ENCODE measurements at places on chromosomes 5 and 9.
A peak's percentile ranks its signal among the peaks of the same experiment; 100 is the strongest.

GRCh38 chr5:151598984-151599383, 7.9 kb upstream of the FAT2 start:
- DNase-seq = no peak

DNA sequence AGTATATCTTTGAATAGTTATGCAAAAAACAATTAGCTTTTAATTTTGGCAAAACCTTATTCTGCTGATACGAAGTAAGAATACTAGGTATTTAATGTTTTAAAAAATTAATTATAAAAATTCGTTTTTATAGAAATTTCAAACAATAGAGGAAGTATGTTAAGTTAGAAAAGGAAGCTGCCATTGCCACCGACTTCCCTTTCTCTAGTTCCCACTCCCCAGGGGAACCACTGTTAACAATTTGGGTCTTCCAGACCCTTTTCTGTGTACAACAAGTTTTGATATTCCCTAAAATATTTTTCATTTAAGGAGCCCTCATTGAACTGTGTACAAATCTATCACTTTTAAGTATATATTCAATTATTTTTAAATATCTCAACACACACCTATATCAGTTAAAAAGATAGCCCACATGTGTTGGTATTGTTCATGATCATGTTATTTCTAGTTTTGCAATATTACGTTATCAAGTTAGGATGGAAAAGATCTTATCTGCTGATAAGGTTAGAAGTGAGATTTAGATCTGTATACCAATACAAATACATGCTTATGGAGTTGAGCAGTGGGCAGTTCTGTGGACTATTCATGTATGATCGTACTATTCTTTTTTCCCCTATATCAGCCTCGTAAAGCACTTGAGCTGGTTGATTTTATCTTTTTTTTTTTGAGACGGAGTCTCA, 25.9 kb downstream of the NDFIP1 start:
- no peak for DNase-seq

DNA sequence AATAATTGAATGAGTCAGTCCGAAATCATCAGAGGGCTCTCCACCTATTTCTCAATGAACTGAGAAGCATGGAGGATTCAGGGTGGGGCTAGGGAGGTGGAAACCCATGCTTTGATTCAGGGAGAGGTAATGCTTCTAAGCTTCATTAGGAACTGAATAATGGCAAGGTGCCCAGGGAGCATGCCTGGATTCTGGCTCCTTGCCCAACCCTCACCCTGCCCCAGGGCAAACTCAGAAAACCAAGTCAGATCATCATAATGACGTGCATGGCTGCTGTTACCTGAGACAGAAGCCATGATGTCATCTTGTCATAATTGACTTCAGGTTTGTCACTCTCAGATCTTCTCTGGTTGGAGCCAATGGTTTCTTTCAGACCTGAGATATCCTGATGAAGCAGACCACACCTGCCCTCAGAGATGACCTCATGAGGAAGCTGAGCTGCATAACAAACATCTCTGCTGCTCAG, 199.6 kb downstream of the SYK start:
- DNase-seq = no peak

DNA sequence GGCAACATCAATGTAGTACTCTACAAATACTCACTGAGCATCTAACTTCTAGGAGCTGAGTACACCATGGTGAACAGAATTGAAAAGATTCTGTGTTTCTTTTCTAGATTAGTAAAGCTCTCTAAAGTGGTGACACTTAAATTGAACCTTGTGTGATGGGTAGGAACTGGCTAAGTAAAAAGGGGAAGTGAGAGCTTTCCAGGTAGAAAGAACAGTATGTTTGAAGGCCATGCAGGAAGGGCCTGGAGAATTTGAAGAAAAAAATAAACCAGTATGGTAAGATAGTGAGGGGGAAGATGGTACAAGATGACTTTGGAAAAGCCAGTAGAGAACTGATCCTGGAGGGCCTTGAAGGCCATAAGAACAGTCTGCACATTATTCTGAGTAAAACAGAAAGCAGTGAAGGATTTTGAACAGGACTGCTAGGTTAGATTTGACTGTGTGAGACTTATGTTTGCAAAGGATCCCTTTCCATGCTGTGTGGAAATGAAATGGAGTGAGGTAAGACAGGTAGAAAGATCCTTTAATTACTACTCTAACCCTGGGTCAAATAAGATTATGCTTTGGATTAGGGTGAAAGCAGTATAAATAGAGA, 46.7 kb upstream of the UBQLN1 start:
- DNase-seq = no peak

DNA sequence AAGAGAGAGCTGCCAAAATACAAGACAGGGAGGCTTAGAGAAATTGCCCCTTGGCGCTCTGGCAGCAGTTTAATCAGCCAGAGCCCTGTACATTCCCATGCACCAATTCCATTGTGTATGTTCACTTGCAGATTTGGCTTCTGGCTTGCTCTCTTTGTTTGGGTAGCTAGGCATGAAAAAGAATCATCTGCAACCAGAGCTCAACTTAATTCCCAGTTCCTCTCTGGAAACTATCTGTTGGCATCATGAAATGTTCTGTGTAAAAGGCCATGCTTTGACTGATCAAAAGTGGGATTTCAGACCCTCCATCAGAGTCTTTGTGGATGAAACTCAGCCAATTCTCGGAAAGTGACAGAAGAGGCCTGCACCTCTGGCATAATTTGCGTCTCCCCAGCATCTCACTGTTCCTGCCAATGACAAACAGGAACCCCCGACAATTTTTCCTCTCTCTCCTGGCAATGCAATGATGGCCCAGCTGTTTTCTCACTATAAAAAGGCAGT, 53.8 kb upstream of the RAD23B start:
- DNase-seq = no peak

DNA sequence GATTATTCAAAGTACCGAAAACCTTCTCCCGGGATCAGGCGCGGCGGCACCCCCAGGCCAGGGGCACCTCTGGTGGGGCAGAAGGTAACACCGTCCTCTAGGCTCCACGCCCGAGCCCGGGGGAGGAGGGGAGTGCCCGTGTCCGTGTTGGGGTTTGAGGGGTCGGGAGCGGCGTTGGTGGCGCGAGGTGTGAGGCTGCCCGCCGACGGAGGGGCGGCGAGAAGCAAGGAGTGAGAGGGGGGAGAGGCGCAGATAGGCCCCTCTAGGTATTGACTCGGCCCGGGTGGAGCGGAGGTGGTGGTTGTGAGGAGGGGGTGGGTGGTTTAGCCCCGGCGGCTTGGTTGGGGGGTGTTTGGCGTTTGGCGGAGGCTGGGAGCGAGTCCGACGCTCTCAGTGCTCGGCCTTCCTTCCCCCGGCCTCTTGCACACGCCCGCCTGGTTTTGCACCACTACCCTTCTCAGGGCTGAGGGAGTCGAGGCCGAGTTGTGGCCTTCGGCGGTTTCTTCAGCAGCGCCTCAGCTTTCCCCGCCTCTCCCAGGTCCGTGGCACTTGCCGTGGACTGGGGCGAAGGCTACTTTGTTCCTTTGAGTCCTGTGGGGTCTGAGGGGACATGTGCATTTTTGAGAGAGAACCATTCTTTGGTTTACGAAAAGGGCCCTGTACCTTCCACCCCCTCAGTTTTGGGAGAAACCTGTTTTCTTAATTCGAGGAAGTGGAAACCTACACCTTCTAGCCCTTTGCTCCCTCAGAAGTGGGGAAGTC, 450 bp downstream of the GPBP1 start:
- no peak for DNase-seq

- no peak for DNase-seq
Measured at GRCh38 chr9:88936668-88937067, 54.6 kb upstream of the S1PR3 start.

DNA sequence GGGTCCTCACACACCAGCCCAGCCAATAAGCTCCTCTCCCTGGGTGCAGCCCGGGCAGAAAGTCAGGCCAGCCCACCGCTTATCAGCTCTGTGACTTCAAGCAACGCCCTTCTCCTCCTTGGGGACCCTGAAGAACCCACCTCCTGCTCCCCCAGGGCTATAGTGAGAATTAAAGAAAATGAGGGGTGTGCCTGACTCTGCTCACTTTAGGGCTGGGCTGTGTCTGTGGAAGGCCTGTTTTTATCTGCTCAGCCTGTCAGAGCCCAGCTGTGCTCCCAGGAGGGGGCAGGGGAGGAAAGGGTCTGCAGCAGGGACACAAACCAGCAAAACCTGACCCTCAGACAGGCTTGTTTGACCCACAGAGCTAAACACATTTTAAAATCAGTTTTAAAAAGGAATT, 3.9 kb downstream of the GPRIN1 start:
- no peak for DNase-seq

- DNase-seq = no peak
Measured at GRCh38 chr9:91246846-91247245, 114.9 kb downstream of the AUH start.

- no peak for DNase-seq
Measured at GRCh38 chr5:10573487-10574145, 9.7 kb downstream of the ANKRD33B start.

DNA sequence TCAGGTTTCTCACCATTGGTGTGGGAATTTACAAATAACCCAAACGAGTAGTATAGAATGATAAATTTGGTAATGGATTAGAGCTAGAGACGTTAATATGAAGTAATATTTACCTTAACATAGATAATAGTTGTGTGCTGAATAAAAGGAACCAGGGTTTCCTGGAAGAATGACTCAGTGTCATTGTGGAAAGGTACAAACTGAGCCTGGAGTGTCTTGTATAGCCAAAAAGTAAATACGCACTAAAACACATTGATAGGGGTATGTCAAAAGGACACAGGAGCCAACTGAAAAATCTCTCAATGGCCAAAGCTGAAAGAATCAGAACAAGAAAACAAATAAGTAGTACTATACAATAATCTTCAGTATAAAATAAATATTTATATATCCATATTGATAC, 363.5 kb downstream of the SLCO4C1 start:
- DNase-seq = no peak

- no peak for DNase-seq
Measured at GRCh38 chr5:86666981-86667380, 49.2 kb downstream of the COX7C start.

DNA sequence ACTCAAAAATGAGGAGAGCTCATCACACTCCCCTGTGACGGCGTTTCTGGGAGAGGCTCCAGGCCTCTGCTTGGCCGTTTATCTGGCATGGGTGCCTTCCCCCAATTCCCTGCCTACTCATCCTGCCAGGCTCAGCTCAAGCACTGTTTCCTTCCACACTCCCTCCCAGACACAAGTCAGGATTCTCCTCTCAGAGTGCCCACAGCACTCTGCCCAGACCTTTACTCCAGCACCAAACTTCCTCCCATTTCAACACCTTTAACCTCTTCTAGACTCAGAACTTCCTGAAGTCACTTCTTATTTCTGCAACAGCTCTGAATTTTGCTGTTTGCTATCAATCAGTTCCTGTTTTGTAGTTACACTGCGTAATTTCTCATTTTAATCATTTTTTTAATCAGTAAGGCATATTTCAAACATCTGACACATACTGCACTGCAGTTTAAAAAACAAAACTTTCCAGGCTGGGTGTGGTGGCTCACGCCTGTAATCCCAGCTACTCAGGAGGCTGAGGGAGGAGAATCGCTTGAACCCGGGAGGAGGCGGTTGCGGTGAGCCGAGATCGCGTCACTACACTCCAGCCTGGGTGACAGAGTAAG, 16.0 kb downstream of the TRMO start:
- DNase-seq = no peak

GRCh38 chr5:80646926-80647325, 7.5 kb upstream of the MSH3 start:
- DNase-seq = no peak

DNA sequence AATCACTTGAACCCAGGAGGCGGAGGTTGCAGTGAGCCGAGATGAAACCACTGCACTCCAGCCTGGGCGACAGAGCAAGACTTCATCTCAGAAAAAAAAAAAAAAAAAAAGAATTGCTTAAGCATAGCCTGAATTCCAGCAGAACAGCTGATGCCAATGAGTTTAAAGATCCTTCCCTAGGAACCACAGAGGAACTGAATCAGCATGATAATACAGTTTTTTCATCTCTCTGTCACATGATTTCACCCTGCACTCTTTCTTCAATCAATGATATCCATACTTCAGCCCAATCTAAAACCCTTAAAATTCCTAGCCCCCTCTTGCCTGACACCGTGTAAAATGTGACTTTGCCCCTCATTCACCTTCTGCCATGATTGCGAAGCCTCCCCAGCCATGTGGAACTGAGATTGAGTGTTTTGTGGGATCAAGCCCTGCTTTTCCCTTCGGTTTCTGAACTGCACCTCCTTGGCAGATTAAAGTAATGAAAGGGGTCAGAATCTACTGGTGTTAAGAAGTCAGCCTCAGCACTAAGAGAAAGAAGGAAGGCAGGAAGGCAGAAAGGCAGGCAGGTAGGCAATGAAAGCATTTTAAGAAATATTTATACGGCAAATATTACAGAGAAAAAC, 20.9 kb upstream of the DMXL1 start:
- peak; percentile 43 for DNase-seq

- DNase-seq = no peak
Measured at GRCh38 chr5:148805326-148806290, 20.8 kb upstream of the ADRB2 start.

DNA sequence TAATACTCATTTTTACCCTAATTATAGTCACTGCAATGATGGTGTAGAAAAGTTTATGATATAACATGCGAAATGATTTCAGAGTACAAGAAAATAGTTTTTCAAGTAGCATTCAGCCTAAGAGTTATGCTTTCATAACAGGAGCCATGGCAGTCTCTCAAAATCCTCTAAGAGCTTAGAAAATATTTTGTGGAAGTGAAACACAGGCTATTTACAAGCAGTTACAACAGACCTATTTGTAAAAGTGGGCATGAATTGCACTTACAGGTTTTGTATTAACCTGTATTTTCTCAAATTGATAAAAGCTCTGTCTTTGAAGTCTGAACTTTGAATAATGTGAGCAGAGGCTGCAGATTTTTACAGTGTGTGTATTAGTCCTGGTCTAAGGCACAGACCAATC, 523.3 kb downstream of the LRRC70 start:
- DNase-seq = no peak

GRCh38 chr5:23440703-23441102, 66.7 kb upstream of the PRDM9 start:
- no peak for DNase-seq
